Activated naive CD4-positive, alpha-beta T cell treated with anti-CD3 and anti-CD28 coated beads for 36 hours (primary cell): ENCODE measurements at places on chromosomes 5 and 9. TPM values are rescaled to one million over a fixed set of nuclear protein-coding genes. Genes with fewer than 3 reads are reported as not detected.

DNA sequence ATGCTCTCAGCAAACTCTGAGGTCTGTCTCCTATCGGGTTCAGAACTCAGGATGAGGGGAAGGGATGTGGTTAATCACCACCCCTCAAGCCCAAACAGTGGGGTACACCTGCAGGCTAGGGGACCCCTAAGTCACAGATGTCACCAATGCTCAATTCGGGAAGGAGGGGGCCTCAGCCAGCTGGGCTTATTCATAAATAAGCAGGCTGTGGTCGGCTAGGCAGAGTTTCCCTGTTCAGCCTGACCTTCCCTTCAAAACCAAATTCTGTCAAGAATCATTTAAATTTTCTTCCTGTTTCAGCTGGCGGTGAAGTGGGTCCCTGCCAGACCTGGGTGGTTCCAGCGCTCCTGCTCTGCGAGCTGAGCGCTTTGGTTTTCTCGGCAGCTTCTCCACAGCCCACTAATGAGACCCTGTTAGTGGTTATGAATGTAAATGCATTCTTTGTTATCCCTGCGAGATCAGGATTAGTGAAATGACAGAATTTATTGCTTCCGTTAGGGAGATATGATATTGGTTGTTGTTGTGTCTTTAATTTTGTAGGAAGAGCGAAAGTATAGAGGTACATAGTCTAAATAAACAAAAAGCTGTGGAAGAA is 68.3 kb downstream of the AK8 start:
- no peak for DNase-seq

- DNase-seq = no peak
These were observed 36.2 kb downstream of the NFIB start for GRCh38 chr9:14277761-14278160.

GRCh38 chr5:32273821-32274220 is 38.9 kb downstream of the MTMR12 start:
- no peak for DNase-seq

- DNase-seq = no peak
These were observed 18.0 kb downstream of the KLF4 start for GRCh38 chr9:107471552-107471951.

TNFSF15 gene
- total RNA-seq = 0.62 TPM

SLC25A2 gene
- not detected for total RNA-seq

IFNA13 gene
- not detected for total RNA-seq
